ENCODE measurements at places on chromosomes 16 and 17. TPM values are rescaled to one million over a fixed set of nuclear protein-coding genes. Genes with fewer than 3 reads are reported as not detected.

Gene SHISA6
- not detected for polyA plus RNA-seq

Gene KRT32
- polyA plus RNA-seq: 0.38 TPM

Gene TNS4
- 0.12 TPM for polyA plus RNA-seq

Gene PDIA2
- polyA plus RNA-seq: 0.13 TPM

Gene ASGR1
- polyA plus RNA-seq: 0.56 TPM

Gene SHPK
- 5.6 TPM for polyA plus RNA-seq

Gene GPR139
- polyA plus RNA-seq: not detected

Gene IQCK
- 4.5 TPM for polyA plus RNA-seq

Gene WDR59
- 36.7 TPM for polyA plus RNA-seq

Gene ZSWIM7
- polyA plus RNA-seq: 28.9 TPM

Gene IL34
- polyA plus RNA-seq: 0.45 TPM

Gene TBC1D3K
- not detected for polyA plus RNA-seq

Gene RNF222
- polyA plus RNA-seq: not detected

Gene RRAD
- polyA plus RNA-seq: 1.8 TPM

Gene TMEM94
- polyA plus RNA-seq: 35.5 TPM

Gene SYCE1L
- polyA plus RNA-seq: 0.44 TPM

Gene CDRT15
- polyA plus RNA-seq: not detected

Gene FAAP100
- 11.2 TPM for polyA plus RNA-seq

Gene HNF1B
- polyA plus RNA-seq: not detected

Gene MT1E
- polyA plus RNA-seq: 147 TPM

Gene TMEM114
- not detected for polyA plus RNA-seq

Gene CHD9NB
- 0.71 TPM for polyA plus RNA-seq

Gene BIRC5
- polyA plus RNA-seq: 24.8 TPM

Gene SNN
- polyA plus RNA-seq: 7.5 TPM

Gene OR3A3
- not detected for polyA plus RNA-seq

Gene RND2
- polyA plus RNA-seq: 0.89 TPM

Gene FOXN1
- not detected for polyA plus RNA-seq

Gene TNFRSF13B
- not detected for polyA plus RNA-seq

Gene KRT28
- polyA plus RNA-seq: not detected
